ENCODE measurements at places on chromosomes 6 and 20.
A peak's percentile ranks its signal among the peaks of the same experiment; 100 is the strongest.

DNA sequence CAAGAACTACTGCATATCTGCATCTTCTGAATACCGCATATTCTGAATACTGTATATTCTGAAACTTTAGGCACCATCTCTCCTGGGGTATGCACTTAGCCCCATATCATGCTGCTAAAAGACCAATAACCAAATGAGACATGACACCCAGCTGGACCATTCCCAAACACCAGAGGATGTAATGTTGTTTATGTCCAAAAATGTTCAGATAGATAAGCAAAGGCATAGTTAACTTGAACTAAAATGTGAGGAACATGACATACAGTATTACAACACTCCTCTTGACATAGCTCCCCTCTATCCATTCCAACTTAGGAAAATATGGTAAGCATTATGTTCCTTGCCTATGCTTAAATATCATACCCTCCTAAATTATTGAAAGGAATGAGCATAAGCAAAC, 127.3 kb downstream of the TENT5A start:
- DNase-seq = no peak

DNA sequence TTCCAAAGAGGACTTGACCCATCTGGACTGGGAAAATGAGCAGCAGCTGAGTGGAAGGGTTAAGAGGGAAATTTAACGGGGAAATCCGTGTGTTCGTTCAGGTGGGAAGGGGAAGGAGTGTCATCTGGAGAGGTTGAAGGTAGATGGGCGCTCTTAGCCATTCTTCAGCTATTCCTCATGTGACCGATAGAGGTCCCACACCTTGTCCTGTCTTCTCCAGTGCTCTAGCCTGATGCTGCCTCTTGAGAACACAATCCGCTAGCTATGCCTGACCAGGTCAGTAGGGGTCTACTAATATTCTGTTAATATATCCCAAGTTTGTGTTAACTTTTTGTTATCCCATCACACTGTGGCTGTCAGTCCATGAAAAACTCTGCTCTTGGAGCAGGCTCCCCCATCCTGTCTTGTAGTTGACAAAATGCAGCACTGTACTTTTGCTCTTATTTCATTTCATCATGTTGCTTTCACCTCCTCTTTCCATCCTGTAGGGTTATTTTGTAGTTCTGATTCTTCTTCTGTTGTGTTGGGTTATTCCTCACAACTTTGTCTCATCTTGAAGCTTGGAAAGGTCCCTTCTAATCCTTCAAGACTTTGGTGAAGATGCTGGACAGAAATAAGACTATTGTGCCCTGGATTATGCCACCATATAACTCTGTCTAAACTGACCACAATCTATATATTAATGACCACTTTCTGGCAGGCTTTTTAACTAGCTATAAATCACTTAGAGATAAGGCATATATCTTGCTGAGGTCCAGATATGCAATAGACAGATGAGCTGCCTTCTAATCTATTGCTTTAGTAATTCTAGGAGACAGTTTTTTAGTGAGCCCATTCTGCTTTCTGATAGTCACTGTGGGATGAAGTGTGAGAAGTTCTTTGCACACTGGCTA, 123.4 kb upstream of the SUPT3H start:
- DNase-seq = no peak

DNA sequence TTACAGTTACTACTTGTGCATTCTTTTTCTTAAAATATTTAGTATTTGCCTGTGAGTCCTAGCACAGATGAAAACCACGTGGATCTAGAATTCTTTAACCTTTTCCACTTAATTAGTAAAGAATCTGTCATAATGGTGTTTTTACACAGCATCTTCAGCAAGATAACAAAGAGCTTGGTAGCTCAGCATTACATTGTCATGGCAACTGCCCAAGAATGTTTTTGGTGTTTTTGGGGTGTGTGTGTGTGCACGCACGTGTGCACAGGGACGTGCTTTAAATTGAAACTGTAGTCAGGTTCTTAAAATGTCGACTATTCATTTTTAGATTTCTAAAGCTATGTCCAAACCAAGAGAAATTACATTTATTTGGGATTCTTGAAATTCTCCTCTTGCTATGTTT, 108.0 kb downstream of the FIG4 start:
- no peak for DNase-seq

- DNase-seq = no peak
These were observed 39.9 kb downstream of the FAXC start for GRCh38 chr6:99309557-99309956.

GRCh38 chr20:11740975-11741374, 176.7 kb upstream of the BTBD3 start:
- no peak for DNase-seq

- DNase-seq = no peak
These were observed 1.3 kb downstream of the KIF13A start for GRCh38 chr6:17985934-17986655.

DNA sequence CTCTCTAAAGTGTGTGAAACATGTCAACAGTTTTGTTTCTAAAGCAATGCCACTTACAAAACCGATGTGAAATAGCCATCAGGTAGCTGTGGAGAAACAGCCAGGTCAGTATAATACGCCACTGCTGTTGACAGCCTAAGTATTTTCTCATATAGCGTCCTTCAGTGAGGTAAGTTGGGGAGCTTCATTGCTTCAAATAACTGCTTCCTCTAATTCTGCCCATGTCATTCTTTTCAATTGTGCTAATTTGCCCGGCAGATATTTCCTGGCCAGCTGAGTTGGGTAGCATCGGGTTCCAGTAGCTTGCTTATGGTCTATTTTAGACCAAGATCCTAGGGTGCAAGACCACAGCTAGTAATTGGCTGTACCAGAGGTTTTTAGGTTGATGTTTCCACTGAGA, 2.1 kb upstream of the ARMC2 start:
- DNase-seq = no peak

GRCh38 chr6:37845026-37845911, 25.7 kb downstream of the ZFAND3 start:
- no peak for DNase-seq

- DNase-seq = no peak
These were observed 29.6 kb downstream of the CAP2 start for GRCh38 chr6:17423026-17423425.

- no peak for DNase-seq
These were observed 70.4 kb downstream of the ENPP1 start for GRCh38 chr6:131877999-131878789.

DNA sequence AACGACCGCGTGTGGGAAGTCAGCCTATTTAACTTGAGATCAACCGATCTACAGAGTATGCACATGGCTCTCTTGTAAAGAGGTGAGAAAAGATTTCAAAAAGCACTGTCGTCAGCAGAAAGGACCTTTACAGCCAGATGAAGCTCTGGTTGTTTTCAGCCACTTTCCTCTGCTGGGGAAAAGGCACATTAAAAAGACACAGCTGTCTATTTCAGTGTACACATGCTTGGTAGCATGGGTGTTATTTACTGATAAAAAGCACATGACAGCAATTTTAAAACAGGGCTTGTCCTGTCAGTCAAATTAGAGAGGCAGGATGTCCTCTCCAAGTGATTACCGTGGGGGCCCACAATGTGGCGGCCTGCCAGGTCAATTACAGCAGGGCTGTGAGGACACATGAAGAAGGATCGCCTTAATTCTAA, 188.9 kb downstream of the PRKN start:
- no peak for DNase-seq

- no peak for DNase-seq
These were observed 5.0 kb downstream of the WRNIP1 start for GRCh38 chr6:2770171-2770570.

- no peak for DNase-seq
These were observed 967.3 kb upstream of the ADGRB3 start for GRCh38 chr6:67667637-67668422.

GRCh38 chr6:165515963-165516624, 146.9 kb downstream of the PDE10A start:
- no peak for DNase-seq

DNA sequence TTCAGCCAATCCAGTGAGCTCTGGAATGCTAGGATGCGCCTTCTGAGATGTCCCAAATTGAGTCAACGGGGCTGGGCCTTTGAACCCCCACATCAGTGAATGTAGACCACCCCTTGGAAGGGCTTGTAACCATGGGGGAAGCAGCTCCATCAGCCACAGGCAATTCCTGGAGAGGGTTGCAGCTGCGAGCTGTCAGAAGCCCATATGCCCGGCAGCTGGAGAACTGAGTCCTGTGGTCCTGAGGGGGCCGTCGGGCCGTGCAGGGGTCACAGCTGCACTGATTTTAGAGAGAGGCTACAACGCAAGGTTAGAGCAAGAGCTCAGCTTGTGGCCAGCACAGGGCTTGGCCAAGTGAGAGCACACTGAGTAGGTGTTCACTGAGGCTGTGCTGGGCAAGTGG, 121.3 kb downstream of the TOX2 start:
- no peak for DNase-seq

- no peak for DNase-seq
These were observed 612 bp downstream of the TNNC2 start for GRCh38 chr20:45826381-45827019.

DNA sequence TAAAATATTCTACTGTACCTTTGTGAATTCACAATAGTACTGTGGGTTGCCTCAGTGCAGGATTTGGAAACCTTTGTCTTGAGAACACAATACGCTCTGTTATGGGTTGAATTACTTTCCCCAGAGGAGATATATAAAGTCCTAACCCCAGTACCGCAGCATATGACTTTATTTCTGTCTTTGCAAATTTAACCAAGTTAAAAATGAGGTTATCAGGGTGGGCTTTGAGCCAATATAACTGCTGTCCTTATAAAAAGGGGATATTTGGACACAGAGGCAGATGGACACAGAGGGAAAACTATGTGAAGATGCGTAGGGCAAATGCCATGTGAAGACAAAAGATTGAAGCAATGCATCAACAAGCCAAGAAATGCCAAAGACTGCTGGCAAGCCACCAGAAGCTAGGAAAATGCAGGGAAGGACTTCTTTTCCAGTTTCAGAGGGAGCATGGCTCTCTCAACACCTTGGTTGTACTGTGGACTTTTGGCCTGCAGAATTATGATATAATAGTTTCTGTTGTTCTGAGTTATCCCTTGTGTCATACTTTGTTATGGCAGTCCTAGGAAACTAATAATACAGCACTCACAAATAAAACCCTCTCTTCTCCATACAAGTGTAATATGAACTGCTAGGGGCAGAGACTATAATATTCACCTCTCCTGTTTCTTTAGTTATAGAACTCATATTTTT, 292.6 kb upstream of the SPTLC3 start:
- no peak for DNase-seq

GRCh38 chr6:130837067-130837466, 9.9 kb downstream of the SMLR1 start:
- no peak for DNase-seq

GRCh38 chr6:99364026-99364425, 14.6 kb upstream of the FAXC start:
- peak; percentile 88 for DNase-seq

- DNase-seq = no peak
These were observed 364.5 kb upstream of the JARID2 start for GRCh38 chr6:14881398-14881797.

GRCh38 chr6:44399991-44400390, 12.5 kb downstream of the CDC5L start:
- DNase-seq = peak; percentile 30

DNA sequence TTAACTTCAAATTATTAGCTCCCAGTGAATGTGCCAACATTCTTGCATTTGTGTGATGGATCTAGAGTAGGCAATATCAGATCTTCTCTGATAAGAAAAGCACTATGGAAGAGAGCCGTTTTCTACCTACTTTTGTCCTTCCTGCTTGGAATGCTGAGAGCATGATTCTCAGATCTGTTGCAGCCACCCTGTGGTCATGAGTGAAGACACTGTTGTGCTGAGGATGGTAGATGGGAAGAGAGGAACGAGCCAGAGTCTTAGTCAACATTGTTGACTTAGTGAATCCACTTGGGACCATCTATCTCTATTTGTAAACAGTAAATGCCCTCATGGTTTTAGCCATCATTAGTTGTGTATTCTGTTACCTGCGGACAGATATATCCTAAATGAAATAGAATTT, 202.6 kb downstream of the CD109 start:
- DNase-seq = no peak

DNA sequence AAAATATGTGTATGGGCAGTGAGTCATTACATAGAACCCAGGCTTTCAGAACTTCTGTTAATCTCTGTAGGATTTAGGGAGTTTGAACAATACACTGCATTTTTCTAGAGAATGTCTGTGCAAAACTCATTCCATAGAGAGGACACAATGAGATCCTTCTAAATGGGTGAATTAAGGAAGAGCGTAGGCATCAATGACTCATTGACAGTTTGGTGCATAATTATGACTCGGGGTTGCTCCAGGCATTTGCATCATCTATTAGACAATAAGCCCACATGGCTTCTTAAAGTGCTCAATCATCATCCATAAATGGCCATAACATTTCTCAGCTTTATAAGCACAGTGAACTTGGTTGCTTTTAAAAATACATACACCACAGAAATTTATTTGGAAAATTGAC, 625.5 kb downstream of the CDH26 start:
- no peak for DNase-seq

DNA sequence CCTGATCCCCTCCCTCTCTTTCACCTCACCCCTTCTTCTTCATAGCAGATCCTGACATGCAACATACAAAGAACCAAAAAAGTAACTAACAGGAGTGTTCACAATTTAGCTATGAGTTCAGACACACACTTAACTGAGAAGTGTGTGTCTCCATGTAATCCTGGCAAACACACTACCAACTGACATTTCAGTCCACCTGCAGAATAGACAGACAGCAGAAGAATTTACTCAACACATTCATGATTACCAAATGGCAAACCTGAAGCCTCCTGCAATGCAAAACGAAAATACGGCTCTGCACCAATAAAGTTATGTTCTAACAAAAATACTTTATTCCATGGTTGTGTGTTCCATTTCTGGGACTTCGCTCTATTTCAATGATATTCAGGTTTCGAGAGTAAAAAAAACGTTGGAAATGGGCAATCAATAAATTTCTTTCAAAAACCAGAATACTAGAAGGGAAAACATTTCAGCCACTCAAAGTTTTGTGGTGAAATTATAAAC, 2.6 kb downstream of the BACH2 start:
- no peak for DNase-seq

- no peak for DNase-seq
These were observed 94.1 kb downstream of the DACT2 start for GRCh38 chr6:168225471-168225911.

DNA sequence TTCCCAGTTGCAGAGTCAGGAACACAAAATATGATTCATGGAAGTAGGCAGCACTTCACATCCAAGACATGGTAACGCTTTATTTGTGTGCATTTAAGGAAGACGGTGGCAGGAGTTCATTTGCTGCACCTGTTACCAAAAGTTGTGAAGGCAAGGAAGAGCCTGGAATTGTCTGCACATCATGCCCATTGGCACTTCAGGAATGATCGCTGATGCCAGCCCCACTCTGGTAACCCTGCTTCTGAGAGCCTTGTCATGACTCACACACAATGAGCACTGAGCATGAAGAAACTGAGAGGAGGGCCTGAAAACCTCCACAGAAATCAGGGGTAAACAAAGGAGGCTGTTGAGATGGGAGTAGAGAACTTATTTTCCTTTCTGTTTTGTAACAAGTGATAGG, 181.1 kb downstream of the RPS12 start:
- DNase-seq = no peak
